ENCODE measurements at places on chromosomes 7 and 10.

- DNase-seq: no peak
Measured at GRCh38 chr7:151614019-151614418, 94.3 kb upstream of the RHEB start.

DNA sequence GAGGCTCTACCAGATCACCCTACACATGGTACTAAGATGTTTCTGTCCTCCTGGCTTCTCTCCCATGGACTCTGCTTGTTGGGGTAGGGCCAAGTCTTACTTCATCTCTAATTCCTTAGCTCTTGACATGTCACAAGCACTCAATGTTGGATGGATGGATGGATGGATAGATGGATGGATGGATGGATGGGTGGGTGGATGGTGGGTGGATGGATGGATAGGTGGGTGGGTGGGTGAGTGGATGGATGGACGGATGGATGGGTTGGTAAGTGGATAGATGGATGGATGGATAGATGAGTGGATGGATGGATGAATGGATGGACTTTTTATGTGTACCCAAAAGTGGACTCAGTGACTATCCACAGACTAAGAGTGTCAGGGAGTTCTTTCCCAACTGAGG lies 28.5 kb downstream of the HSPA12A start:
- DNase-seq: no peak

DNA sequence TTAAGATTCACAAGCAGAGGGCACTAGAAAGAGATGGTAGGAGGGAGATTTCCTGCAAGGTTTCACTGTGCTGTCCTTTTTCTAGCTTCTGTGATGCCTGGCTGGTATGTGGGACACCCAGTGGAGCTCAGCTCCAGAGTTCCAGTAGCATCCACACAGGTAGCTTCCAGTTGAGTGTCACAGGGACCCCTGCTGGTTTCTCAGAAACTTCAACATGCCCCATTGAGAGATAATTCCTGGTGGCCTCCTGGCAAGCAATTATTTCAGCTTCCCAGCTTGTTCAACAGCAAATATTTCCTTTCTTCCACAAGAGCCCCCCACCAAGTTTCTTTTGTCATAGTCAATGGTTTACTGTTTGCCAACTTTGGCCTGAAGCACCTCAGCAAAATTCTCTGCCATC lies 858.7 kb downstream of the REEP3 start:
- no peak for DNase-seq

DNA sequence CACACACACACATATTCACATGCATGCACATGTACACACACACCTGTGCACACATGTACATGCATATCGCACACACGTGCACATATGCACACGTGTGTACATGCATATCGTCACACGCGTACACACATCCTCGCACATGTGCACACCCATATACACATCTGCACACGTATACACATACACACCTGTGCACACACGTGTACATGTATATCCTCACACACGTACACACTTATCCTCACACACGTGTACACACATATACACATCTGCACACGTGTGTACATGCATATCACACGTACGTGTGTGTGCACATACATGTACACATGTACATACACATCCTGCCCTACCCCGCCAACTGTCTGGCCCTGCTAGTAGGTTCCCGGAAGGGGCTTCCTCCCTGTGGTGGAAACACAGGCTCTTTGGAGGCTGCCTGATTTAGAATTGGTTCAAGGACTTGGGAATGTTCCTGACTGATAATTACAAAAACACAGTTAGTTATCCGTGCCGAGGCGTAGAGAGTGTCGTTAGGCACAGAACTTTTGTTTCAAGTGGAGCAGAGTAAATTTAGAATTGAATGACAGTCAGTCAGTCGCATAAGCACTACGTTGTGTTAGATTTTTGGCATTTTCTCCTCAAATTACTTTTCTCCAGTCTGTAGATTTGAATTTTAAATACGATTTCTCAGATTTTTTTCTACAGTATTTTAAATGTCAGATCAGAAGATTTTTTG lies 18.5 kb upstream of the PRKAR1B start:
- DNase-seq: no peak

DNA sequence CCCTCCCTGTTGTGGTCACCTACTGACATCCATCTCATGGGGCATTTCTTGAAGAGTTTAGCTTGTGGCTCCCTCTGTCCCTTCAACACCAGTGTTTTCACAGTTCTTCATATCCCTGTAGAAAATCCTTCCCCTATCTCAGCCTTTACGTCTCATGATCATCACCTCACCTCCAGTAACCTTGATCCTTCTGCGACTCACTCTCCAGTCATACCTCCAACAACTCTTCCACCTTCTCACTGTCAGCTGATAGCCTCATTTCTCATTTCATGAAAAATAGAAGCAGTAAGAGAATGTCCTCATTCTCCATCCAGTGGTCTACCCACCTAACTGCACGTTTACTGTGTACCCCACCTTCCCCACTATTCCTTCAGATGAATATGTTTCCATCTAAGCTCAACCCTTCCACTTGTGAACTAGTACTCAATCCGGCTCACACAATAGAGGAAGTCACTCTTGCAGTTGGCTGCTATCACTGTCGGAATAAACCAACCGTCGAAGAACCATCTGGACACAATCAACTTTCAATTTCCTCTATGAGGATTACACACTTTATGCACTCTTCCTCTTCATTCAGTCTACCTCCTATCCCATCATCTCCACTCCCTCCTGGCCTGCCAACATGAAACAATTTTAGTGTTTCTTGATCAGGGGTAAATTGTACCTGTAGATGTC lies 256.0 kb downstream of the AHR start:
- no peak for DNase-seq

DNA sequence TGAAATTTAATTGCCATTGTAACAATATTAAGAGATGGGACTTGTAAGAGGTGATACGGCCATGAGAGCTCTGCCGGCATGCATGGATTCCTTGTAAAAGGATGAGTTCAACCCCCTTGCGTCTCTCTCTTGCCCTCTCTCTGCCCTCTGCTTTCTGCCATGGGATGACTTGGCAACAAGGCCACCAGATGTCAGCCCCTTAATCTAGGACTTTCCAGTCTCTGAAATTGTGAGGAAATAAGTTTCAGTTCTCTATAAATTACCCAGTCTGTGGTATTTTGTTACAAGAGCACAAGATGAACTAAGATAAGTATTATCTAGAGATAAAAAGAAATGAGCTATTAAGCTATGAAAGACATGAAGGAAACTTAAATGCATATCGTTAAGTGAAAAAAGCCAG lies 145.7 kb upstream of the AHR start:
- DNase-seq: no peak

- DNase-seq: peak; percentile 8
Measured at GRCh38 chr7:139620676-139621344, 97.3 kb downstream of the CLEC2L start.

DNA sequence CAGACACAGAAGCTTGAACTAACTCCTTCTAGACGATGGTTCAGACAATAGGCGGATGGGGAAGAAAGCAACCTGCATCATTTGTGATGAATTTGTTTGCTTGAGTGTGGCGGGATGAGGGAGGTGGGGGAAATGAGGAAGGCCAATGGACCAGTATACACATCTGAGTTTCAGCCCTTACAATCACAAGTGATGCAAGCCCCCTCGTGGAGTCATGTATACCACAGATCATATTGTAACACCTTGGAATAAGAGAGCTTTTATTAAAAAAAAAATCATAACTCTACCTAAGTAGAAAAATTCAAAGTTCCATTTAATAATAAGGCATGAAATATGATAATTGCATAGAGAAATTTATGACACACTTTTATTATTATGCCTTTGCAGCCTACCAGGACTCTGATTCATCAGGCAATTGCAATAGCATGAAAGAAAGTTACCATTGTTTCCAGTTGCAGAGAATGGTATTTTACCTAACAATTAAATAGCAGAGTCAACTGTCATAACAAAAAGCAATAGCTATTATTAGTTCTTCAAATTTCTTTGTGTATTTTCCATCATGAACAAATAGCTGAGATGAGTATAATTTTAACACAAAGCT lies 230.2 kb upstream of the AKR1E2 start:
- DNase-seq: no peak

- no peak for DNase-seq
Measured at GRCh38 chr10:33412241-33412640, 77.8 kb upstream of the NRP1 start.

- peak; percentile 33 for DNase-seq
Measured at GRCh38 chr7:1526271-1526754, 4.2 kb upstream of the MAFK start.

DNA sequence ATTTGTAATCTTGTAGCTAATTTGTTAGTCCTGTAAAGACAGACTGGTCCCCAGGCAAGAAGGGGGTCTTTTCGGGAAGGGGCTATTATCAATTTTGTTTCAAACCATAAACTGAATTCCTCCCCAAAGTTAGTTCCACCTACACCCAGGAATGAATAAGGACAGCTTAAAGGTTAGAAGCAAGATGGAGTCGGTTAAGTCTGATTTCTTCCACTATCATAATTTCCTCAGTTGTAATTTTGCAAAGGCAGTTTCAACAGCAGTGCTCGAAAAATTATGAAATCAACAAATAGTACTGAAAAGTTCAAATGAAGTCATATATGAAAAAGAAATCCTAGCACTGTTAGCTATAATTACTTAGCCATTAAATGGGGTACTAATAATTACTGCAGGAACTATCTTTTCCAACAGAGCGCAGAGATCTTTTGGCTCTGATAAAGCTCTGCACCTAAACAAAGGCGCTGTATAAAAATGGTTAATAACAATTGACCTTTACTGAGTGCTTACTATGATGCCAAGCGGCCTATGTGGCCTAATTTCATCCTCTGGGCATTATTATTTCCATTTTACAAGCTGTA lies 756 bp upstream of the SEC24C start:
- DNase-seq: no peak

DNA sequence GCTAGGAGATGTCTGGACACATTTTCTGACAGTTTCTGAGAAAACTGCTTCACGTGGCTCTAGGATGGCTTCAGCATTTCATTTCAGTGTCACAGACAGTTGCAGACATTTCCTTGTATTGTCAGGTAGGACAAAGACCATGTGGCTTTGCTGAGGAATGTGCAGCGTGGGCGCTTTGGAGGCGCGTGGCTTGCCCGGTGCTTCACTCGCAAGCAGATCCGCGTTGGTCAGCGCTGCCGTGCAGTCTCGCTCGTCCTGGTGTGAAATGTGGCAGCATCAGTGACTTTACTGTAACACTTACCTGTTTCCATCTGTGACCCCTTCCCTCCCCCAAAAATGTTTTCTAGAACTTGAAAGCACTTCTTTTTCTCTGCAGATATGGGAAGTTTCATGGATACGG lies 340.5 kb downstream of the SDK1 start:
- no peak for DNase-seq

- DNase-seq: peak; percentile 21
Measured at GRCh38 chr7:93310346-93310745, 78.2 kb downstream of the VPS50 start.

DNA sequence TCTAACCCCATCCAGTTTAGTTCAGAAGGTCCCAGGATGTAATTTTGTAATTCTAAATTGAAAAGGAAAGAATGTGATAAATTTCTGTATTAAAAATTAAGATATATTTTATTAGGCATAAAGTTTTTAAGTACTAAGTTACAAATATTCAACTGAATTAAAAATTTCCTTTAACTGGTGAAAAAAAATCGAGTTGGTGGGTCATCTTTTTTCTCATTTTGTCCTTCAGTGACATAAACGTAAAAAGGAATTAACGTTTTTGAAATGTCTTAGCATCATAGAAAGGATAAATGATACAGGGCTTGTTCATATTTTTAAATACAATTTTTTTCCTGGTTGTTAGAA lies 88.5 kb downstream of the BTRC start:
- DNase-seq: no peak

GRCh38 chr10:68156373-68157185 lies 47.3 kb downstream of the MYPN start:
- peak; percentile 75 for DNase-seq

- DNase-seq: no peak
Measured at GRCh38 chr7:475951-476441, 43.6 kb downstream of the PDGFA start.

DNA sequence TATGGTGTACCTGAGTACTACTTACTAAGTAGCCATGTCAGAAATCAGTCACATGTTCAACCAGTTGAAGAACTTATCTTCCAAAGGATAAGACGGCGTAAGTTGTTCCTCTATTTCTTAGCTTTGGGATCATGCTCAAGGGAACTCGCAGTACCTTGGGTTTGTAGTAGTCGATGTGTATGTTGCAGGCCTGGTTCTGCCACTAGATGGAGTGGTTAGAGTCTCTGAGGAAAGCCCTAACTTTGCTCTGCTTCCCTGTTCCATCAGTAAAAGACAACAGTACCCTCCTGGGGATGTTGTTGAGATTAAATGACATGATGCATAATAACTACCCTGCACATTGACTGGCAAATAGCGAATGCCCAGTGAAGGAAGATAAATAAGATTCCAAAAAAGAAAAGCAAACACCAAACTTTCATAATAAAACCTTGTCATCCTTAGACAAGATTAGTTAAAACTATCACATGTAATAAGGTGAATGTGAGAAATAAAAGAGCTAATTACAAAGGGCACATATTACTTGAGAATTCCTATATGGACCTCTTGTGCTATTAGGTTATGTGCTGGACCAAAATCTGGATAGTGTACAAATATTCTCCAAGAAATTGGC lies 165.9 kb downstream of the ABCA13 start:
- peak; percentile 6 for DNase-seq

- no peak for DNase-seq
Measured at GRCh38 chr7:139370301-139370942, 10.7 kb downstream of the LUC7L2 start.

GRCh38 chr10:110460111-110460809 lies 37.4 kb upstream of the DUSP5 start:
- peak; percentile 55 for DNase-seq

DNA sequence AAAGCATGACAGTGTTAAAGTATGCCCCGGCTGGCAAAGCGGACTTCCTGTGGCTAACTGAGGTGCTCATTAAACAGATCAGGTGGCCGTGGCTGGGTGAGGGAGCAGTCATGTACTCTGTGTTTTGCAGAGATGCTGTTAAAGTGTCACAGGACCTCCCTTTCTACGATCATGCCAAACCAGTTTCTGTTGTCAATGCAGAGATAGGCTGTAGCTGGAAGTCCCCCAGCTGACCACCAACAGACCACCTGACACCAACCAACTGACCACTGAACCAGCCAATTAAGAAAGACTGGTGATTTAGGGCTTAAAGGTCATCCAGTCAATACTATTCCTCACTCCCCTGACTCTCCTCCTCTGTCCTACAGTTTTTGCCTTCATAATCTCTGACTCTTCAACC lies 431.1 kb upstream of the LRGUK start:
- no peak for DNase-seq

GRCh38 chr7:133940368-133940767 lies 186.8 kb upstream of the LRGUK start:
- DNase-seq: no peak

DNA sequence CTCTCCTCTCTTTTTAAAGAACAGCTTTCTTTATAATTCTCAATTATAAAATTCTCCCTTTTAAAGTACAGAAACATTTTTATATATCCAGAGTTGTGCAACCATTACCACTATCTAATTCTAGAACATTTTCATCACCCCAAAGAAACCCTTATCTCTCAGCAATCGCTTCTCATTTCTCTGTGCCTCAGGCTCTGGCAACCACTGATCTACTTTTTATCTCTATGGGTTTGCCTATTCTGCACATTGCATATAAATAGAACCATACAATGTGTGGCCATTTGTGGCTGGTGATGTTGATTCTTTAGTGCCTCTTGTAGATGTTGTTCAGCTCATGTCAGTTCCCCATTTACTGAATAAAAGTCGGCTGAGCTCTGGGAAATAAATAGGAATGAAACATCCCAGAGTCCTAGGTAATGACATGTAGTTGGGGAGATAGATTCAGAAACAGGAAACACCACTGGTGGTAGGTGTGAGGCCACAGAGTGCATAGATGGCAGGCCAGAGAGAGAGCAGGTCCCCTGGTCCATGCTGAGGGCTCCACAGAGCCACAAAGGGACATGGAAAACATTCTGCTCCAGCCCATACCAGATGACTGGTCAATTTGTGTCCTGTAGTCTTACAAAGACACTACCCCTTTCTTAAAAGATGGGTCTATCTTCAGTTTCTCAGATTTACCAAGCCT lies 126.5 kb downstream of the PLPP4 start:
- no peak for DNase-seq
